ENCODE measurements at places on chromosomes 13 and 19.
A peak's percentile ranks its signal among the peaks of the same experiment; 100 is the strongest.

DNA sequence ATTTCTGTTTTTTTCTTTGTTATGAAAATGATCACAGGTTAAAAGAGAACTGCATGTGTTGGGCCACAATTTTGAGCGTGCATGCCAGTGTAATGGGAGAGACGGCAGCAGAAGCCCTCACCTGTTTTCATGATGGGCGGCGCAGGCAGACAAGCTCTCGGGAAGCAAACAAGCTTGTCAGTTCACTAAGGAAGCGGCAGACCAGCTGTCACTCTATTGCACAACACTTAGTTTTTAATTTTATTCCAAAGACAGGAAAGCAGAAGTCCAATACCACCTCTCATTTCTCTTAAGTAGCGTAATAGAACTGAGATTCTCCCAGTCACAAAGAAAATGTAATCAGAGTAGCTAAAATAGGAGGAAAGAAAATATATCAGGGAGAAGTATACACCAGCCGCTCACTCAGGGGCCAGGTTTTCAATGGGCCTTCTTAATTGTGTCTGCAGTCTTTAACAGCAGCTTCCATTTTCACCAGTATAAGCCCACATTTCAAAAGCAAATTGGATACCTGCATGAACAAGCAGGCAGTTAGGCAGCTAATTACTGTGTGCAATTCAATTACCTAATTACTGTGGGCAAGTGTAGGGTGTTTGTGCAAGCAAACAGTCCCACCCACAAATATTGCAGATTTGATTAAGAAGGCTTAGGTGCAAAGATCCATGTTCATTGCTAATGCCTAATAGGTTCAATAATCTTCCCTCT lies 711.4 kb downstream of the DIAPH3 start:
- H3K4me1 ChIP-seq, result peaks cover 41% of the 10 kb centered on the region
- peak overlapping the region; percentile 25 for H3K27ac ChIP-seq
- no peak overlapping the region for H3K4me3 ChIP-seq
- peaks cover 2% of the 10 kb centered on the region for H3K27me3 ChIP-seq
- H3K36me3 ChIP-seq, result no peaks in the 10 kb centered on the region

DNA sequence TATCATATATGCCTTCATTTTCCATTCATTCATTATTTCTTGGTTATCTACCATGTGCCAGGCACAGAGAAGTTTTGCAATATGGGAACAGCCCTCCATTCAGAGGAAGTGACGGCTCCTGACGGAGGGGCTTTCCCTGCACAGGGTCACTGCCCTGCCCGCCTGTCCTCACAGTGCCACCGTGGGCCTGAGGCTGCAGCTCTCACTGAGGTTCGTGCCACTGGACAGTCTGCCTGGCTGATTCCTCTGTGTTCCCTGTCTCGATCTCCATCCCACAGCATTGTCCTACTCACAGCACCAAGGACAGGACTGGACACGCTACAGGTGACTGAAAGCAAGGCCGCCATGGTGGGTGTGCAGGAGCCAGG lies 92.7 kb downstream of the TSHZ3 start:
- DNase-seq, result no peak
- no peak overlapping the region for H3K27ac ChIP-seq
- H3K4me1 ChIP-seq, result peaks cover 18% of the 10 kb centered on the region
- no peaks in the 10 kb centered on the region for H3K27me3 ChIP-seq
- H3K4me3 ChIP-seq, result no peak overlapping the region

DNA sequence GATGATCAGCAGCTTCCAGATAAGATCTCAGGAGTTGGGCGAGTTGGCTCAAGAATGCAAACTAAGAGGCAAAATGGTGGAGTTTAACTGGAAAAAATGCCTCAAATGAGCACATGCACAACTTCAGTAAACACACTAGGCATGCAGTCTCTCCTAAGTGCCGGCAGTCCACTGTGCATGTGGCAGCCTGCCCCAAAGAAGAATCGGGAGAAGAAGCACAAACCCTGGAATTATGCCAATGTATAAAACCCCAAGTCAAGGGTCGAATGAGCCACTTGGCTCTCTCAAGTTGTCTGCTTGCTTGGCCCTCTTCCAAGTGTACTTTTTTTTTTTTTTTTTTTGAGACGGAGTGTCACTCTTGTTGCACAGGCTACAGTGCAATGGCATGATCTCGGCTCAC lies 53.3 kb upstream of the SLITRK1 start:
- H3K4me3 ChIP-seq, result no peak overlapping the region
- no peak for DNase-seq
- H3K27me3 ChIP-seq, result no peaks in the 10 kb centered on the region
- H3K27ac ChIP-seq, result no peak overlapping the region

DNA sequence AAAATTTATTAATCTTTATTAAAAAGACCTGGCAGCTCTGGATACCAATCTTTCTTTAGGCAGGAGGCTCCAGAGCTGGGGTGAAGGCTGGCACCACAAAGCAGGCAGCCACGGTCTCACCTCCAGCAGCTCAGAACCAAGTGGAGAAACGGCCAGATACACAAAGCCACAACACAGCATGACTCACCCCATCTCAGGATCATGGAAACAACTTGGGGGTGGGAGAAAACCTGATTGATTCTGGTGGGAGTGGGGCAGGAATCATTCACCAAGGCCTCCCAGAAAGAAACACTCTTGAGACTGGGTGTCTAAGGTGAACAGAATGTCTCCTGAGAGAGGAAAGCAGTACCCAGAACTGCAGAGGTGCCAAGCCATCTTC lies 64.2 kb downstream of the CRYL1 start:
- H3K4me1 ChIP-seq, result no peaks in the 10 kb centered on the region
- no peaks in the 10 kb centered on the region for H3K36me3 ChIP-seq
- H3K27ac ChIP-seq, result no peak overlapping the region
- H3K4me3 ChIP-seq, result no peak overlapping the region
- no peak for DNase-seq

GRCh38 chr13:49098771-49099512 lies 121.2 kb upstream of the MLNR start:
- no peaks in the 10 kb centered on the region for H3K36me3 ChIP-seq
- no peak overlapping the region for H3K27ac ChIP-seq
- no peak for DNase-seq
- no peak overlapping the region for H3K4me3 ChIP-seq
- no peaks in the 10 kb centered on the region for H3K27me3 ChIP-seq

- DNase-seq, result peak; percentile 60
- H3K4me3 ChIP-seq, result peak overlapping the region; percentile 71
- H3K4me1 ChIP-seq, result peaks cover 23% of the 10 kb centered on the region
- H3K36me3 ChIP-seq, result no peaks in the 10 kb centered on the region
Measured at GRCh38 chr19:48745208-48745995, 1.3 kb downstream of the IZUMO1 start.

DNA sequence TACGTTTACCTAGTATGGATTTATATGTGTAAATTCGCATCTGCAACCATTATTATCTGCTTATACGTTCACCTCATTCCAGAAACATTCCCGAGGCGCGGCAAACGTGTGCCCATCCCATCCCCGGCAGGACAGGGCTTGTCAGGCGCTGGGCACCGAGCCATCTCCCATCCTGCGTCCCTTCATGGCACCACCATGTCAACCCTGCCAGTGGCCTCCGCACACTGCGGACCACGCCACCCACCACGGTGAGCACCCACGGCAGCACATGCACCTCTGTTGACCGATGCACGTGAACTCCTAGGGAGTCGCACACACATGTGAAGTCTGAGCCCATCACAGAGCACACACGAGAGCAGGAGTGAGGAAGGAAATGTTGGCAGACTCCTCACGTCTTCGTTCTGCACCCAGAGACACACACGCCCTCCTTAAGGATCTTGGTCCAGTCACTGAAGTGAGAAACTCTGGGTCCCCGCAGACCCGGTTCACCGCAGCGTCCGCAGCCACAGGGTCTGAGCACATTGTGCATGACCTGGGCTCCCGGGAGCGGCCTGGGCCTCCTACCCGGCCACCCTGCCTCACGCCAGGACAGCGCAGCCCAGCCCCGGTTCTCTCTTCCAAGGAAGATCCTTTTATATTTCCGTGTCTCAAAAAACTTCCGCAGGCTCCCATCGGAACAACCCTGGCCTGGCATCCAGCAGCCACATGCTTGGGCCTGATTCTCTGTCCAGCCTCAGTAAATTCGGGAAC lies 68.4 kb upstream of the C13orf46 start:
- H3K4me1 ChIP-seq, result peaks cover 19% of the 10 kb centered on the region
- H3K36me3 ChIP-seq, result peaks cover 14% of the 10 kb centered on the region
- peaks cover 19% of the 10 kb centered on the region for H3K27me3 ChIP-seq
- no peak overlapping the region for H3K4me3 ChIP-seq
- H3K27ac ChIP-seq, result no peak overlapping the region
- DNase-seq, result no peak

DNA sequence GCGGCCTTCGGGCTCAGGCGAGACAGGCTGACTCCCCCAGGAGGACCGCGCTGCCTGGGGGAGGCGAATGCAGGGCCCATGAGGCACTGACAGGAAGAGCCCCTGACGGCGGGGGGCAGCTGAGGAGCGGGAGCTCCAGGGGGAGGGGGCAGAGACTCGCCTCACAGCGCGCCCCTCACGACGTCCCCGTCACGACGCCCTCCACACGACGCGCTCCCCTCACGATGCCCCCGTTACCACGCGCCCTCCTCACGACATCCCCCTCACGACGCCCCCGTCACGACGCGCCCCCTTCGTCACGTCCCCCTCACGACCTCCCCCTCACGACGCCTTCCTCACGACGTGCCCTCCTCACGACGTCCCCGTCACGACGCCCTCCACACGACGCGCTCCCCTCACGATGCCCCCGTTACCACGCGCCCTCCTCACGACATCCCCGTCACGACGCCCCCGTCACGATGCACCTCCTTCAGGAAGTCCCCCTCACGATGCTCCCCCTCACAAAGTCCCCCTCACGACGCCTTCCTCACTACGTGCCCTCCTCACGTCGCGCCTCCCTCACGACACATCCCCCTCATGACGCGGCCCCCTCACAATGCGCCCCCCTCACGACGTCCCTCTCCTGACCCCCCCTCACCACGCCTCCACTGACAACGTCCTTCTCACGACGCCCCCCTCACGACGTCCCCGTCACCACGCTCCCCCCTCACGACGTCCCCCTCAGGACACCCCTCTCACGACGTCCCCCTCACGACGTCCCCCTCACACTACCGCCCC lies 99.6 kb downstream of the ING1 start:
- no peak for DNase-seq
- H3K4me1 ChIP-seq, result peaks cover 6% of the 10 kb centered on the region
- H3K4me3 ChIP-seq, result no peak overlapping the region
- H3K27me3 ChIP-seq, result peaks cover 4% of the 10 kb centered on the region
- no peaks in the 10 kb centered on the region for H3K36me3 ChIP-seq

GRCh38 chr19:3710265-3710812 lies 2.2 kb downstream of the TJP3 start:
- peaks cover 3% of the 10 kb centered on the region for H3K27me3 ChIP-seq
- no peaks in the 10 kb centered on the region for H3K4me1 ChIP-seq
- no peak for DNase-seq
- no peak overlapping the region for H3K27ac ChIP-seq
- H3K4me3 ChIP-seq, result no peak overlapping the region

- H3K27me3 ChIP-seq, result no peaks in the 10 kb centered on the region
- H3K36me3 ChIP-seq, result no peaks in the 10 kb centered on the region
- H3K4me3 ChIP-seq, result no peak overlapping the region
- H3K27ac ChIP-seq, result no peak overlapping the region
- no peak for DNase-seq
- peaks cover 16% of the 10 kb centered on the region for H3K4me1 ChIP-seq
Measured at GRCh38 chr13:60328073-60328472, 68.9 kb upstream of the TDRD3 start.

DNA sequence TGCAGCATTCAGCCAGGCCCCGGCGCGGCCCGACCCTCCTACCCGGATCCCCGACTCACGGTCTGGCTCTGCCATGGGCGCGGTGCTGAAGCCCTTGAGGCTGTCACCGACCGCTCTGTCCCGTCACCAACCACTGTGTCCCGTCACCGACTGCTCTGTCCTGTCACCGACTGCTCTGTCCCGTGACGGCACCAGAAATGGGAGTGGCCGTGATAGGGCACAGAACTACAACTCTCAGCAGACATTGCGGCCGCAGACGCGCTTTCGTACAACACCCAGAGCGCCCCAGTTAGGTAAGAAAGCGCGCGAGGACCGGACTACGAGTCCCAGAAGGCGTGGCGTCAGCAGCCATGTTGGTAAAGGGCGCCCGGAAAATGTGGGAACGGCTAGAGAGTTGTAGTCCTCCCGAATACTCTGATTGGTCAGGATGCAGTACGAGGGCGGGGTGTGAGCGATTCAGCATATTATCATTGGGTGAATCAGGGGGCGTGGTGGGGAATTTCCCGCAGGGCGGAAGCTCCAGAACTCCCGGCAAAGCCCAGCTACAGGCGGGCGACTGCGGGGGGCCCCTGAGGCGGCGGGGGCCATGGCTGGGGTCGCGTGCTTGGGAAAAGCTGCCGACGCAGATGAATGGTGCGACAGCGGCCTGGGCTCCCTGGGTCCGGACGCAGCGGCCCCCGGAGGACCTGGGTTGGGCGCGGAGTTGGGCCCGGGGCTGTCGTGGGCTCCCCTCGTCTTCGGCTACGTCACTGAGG lies at the start of the genes NFKBIB and SIRT2:
NFKBIB (plus strand) TSS at position 523 of the 755 bp plus-strand sequence; CDS start at position 587, 64 bp downstream.
SIRT2 (minus strand) TSS at position 172 of the 755 bp plus-strand sequence; CDS start at position 75, 97 bp downstream.
- H3K36me3 ChIP-seq, result peaks cover 6% of the 10 kb centered on the region
- H3K4me3 ChIP-seq, result peak within 1 kb of the TSS; percentile 89
- H3K27ac ChIP-seq, result peak within 1 kb of the TSS; percentile 97
- peaks cover 17% of the 10 kb centered on the region for H3K4me1 ChIP-seq
- peak; percentile 95 for DNase-seq

DNA sequence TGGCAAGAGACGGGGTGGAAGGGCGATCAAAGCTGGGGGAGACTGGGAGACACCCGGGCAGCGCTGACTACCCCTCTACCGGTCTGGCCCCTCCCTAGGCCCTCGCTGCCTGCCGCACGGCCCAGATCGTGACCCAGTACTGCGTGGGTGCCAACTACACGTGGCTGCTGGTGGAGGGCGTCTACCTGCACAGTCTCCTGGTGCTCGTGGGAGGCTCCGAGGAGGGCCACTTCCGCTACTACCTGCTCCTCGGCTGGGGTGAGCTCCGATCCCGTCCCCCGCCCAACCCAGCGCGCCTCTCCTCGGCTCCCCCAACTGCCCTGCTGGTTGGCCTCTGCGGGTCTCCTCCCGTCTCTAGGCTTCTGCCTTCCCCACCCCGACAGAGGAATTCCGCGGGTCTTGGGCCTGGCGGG lies 8.8 kb downstream of the GIPR start:
- peaks cover 5% of the 10 kb centered on the region for H3K27me3 ChIP-seq
- H3K27ac ChIP-seq, result no peak overlapping the region
- DNase-seq, result no peak

DNA sequence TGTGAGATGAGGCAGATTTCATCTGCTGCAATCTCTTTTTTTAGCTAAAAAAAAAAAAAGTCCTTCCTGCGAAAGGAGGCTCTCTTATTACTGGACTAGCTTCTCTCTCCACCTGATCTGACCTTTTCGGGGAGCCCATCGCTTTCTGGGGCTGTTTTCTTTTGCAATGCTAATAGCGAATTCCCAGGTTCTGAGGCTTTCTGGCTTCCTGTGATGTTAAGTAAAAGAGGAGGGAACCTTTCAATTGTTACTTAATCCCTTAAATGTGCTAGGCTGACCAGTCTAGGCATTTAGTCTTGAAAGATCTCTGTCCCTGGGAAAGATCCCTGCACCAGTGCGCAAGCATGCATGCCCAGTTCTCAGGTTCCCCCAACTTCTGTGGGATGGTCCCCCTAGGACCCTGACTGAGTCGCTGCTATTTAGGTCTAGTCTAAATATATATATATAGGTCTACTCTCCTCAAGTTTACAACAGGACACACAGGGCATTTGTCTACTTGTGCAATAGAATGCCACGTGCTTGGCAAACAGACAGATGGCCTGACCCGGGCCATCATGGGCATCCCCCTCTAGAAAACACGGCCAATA lies 224.7 kb downstream of the ZNF536 start:
- no peak for DNase-seq
- H3K27ac ChIP-seq, result no peak overlapping the region
- H3K27me3 ChIP-seq, result no peaks in the 10 kb centered on the region
- H3K4me1 ChIP-seq, result peaks cover 4% of the 10 kb centered on the region
- H3K4me3 ChIP-seq, result no peak overlapping the region
- H3K36me3 ChIP-seq, result no peaks in the 10 kb centered on the region

Measured in endothelial cell (in vitro differentiated cells).